Activated CD4-positive, alpha-beta T cell treated with anti-CD3 and anti-CD28 coated beads for 48 hours (primary cell): ENCODE measurements at places on chromosomes 4 and X.

DNA sequence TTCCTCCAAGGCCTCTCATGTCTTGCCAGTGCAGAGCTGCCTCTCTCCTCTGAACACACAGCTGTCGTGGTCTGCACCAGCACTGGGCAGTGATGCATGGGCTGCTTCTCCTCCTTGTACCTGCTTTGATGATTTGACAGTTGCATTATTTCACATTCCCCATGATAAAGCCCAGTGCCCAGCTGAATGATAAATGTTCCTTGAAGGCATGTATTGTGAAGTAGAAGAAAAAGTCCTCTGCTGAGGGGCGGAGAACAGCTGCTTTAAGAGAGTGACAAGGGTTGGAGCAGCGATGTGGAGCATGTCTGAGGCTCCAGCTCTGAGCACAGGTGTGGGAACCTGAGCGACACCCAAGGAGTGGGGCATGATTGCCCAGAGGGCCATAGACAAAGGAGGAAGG lies 21.1 kb upstream of the TRIM2 start:
- no peak for DNase-seq

GRCh38 chrX:68762766-68763165 lies 66.1 kb upstream of the EFNB1 start:
- DNase-seq = no peak

DNA sequence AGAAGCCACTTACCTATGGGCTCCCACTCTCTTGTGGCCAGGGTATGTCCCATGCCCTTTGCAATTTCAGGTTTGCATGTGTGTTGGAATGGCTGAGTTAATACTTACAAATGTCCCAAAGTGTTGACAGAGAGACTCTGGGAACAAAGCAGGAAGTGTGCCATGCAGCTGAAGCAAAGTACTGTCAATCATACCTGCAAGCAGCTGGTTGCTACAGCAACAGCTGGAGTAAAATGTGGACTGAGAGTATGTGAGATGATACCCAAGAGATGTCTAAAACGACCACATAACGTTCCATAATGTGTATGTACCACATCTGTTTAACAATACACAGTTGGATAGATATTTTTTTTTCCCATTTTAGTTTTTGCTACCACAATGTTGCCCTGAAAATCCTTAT lies 82.8 kb upstream of the CAMK2D start:
- DNase-seq = no peak

- DNase-seq = no peak
Measured at GRCh38 chrX:65203545-65203944, 227.3 kb upstream of the ZC4H2 start.
